ENCODE measurements at places on chromosomes 2 and 18.

DNA sequence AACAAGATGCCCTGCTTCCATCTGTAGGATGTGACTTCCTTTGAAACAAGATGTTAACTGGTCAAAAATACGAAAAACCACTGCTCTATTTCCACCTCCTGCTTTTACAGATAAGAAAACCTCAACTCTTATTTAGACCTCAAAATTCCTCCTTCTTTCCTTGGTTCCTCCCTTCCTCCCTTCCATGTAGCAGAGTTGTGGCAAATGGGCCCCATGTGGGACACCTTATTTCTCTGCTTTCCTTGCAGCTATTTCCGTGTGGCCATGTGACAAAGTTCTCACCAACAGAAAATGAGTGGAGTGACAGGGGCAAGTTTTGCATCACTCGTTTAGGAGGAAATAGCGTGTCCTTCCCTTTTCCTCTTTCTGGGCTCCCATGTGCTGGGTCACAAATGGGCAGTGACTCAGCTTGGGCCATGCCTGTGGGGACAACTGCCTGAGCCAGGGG, 69.4 kb upstream of the SMAD2 start:
- DNase-seq = no peak

DNA sequence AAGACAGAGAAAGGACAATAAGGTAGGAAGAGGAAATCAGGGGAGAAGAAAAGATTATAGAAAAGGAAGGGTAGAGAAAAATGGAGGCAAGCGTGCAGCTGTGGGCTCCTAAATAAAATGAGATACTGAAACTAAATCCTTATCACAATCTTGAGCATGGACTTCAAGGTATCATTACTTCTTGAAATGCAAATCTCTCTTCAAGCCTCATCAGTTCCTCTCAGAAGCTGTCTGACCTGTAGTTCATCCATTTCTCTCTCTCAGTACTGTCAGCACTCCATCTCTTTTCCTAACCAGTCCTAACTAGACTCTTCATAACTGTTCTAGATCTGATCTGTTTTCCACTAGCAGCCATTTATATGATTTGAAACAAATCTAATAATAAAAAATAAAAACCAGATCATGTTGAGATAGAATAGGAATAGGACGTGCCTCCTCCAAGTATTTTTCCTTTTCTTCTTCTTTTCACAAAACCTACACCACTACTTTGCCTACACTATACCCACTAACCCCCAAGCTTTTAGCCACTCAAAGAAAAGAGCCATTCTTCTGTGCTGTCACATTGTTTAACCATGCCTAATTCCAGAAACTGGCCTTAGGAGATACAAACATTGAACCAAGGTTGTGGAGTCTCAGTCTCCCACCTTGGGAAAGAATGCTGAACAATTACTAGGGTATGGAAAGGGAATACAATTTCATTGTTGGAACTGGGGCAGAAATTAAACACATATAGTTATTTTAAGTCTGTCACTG, 21.1 kb downstream of the BABAM2 start:
- no peak for DNase-seq

DNA sequence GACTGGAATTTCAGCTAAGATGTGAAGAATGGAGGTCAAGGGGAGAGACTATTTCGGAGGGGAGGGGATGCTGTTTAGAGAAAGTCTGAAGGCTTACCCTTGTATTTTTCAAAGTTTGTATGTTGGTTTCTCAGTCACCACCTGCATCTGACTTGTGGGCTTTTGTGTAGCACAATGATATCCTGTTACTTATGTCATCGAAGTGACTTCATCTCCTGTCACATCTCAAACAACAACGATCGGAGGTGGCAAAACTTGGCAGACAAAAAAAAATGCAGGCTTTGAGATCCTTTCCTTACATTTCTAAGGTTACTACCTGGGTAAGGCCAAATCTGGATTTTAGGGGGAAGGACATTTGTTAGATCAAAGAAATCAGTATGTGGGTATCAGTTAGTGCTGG, 11.7 kb upstream of the CXCR4 start:
- no peak for DNase-seq

DNA sequence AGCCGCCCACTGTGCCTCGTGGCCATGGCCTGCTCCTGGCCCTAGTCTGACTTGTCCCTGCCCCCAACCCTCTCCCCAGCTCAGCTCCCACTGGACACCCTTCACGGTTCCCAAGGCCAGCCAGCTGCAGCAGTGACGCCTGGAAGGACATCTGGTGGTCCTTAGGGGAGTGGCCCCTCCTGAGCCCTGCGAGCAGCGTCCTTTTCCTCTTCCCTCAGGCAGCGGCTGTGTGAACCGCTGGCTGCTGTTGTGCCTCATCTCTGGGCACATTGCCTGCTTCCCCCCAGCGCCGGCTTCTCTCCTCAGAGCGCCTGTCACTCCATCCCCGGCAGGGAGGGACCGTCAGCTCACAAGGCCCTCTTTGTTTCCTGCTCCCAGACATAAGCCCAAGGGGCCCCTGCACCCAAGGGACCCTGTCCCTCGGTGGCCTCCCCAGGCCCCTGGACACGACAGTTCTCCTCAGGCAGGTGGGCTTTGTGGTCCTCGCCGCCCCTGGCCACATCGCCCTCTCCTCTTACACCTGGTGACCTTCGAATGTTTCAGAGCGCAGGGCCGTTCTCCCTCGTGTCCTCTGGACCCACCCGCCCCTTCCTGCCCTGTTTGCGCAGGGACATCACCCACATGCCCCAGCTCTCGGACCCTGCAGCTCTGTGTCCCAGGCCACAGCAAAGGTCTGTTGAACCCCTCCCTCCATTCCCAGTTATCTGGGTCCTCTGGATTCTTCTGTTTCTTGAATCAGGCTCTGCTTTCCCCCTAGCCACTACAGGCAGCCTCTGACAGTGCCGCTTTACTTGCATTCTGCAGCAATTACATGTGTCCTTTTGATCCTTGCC, 35.8 kb downstream of the ANO7 start:
- DNase-seq = no peak

- DNase-seq = no peak
Measured at GRCh38 chr2:98902209-98903063, 33.6 kb downstream of the CRACDL start.

DNA sequence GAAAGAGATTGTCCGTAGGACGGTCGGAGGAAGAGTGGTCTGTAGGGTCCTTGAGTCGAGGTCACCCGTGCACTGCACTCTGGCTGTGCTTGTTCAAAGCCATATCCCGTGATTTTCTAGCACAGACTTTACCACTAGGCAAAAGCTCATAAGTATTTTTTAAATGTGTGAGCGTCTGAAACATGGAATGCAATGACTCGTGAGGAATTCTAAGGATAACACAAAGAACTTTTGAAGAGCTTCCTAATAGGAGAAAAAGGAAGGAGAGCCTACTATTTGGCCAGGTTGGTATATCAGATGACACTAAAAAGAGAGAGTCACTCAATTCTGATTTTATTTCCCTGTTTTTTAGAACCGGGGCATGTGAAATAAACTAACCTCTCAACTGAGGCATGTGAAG, 68.3 kb downstream of the CD28 start:
- no peak for DNase-seq

GRCh38 chr2:108193251-108193650, 46.5 kb upstream of the SULT1C3 start:
- DNase-seq = no peak

DNA sequence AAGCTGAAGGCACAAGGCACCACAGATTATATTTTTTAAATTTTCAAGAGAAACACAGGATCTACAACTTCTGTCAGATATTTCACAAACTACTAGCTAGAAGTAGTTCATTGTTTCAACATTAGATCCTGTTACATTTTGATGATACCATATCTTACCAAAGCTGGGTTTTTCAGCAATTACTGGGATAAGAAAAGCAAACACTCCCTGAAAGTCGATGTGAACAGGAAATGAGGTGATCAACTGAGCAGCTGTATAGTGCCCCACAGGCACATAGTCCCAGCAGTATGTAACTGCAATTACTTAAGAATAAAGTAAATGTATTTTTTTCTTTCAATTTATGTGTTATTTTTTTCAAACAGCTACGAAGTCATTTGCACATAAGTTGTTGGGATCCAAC, 103.5 kb downstream of the DNER start:
- no peak for DNase-seq

DNA sequence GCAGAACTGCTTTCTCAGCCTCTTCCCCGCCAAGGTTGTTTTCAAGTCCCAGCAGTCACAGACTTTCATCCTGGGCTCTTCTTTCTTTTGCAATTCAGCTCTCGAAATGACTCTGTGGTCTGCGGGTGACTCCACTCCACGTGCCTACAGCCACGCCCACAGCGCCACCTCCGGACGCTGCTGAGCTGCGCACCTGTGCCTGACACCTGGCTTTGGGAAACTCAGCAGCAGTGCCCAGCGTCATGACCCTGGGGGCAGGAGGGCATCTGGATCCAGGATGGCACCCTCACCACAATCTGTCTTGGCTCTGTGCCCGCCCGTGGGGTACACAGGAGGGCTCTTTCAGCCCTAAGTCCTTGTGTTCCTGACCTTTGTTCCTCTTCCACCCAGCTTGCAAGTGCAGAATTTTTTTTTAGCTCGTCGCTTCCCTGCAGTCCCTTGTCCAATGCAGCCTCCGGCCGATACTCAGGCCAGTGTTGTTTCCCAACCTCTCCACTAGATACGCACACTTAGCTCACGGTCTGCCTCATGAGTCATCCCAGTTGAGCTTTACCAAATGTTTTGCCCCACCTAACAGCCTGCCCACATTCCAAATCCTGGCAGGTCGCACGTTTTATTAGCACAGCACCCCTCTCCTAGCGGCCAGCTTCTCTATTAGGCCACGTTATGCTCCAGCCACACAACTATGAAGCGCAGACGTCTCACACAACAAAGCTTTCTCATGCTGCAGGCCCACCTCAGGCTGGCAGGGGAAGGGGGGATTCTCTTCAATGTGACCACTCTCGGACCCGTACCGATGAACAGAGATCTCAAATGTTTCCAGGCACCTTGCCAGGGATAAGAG, 6.5 kb upstream of the CAPN10 start:
- DNase-seq = peak; percentile 48

GRCh38 chr2:69143748-69144360, 130.9 kb downstream of the ANTXR1 start:
- no peak for DNase-seq

DNA sequence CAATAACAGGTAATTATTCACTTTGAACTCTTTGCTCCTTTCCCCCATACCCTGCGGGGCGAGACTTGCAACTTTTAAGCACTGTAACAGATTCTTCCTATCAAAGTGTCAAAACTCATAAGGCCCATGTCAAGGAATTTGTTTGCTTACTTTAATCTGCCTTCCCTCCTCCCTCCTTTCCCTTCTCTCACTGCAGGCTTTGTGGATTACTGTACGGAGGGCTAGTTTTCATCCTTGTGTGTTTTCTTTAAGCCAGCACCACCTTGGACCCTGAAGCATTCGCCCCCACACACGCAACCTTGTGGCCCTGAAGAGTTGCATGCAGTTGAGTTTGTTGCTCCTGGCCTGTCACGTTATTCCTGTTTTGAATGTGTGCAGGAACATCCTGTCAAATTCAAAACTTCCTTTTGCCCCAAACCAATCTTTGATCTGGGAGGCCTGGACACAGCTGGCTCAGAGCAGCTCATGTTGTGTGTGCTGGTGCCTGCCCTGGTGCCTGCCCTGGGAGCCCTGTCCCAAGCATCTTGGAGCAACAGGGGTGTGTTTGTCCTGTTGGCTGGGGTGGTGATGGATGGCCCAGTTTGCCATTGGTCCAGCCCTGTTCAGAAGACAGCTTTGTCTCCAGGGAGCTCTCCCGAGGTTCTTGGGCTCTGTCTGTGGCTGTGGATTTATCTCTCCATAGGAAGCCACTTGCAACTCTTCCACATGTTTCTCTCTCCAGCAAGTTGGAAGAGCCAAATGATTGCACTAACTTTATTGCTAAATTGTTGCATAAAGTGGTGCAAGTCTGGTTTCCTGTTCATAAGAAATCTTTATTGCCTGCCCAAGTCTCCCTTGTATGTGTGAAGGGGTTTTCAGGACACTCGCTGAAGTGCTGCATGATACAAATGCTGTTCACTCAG, 199.6 kb downstream of the VAPA start:
- DNase-seq = no peak

DNA sequence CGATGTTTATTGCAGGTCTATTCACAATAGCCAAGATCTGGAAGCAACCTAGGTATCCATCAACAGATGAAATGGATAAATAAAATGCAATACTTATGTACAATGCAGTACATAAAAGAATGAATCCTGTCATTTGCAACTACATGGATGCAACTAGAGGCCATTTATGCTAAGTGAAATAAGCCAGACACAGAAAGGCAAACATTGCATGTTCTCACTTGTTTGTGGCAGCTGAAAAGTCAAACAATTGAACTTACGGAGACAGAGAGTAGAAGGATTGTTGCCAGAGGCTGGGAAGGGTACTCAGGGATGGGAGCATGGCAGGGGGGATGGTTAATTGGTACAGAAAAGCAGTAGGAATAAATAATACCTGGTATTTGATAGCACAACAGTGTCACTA, 563.9 kb downstream of the TMX3 start:
- no peak for DNase-seq

- DNase-seq = no peak
Measured at GRCh38 chr18:36315736-36316135, 18.2 kb downstream of the FHOD3 start.

- no peak for DNase-seq
Measured at GRCh38 chr2:230899786-230900185, 25.3 kb downstream of the GPR55 start.

DNA sequence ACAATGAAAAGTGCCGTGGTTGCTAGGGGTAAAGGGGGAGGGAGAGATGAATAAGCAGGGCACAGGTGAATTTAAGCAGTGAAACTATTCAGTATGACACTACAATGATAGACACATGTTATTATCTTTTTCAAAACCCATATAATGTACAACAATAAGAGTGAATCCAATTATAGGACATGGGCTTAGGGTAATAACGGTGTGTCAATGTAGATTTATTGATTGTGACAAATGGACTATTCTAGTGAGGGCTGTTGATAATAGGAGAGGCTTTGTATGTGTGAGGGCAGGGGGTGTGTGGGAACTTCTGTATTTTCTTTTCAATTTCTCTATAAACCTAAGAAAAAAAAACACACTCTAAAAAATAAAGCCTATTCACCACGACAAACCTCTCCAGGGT, 223.8 kb downstream of the RIT2 start:
- no peak for DNase-seq

- no peak for DNase-seq
Measured at GRCh38 chr18:48072428-48073204, 142.2 kb upstream of the SMAD2 start.

GRCh38 chr2:208360259-208361076, 46.1 kb upstream of the PTH2R start:
- no peak for DNase-seq

- no peak for DNase-seq
Measured at GRCh38 chr2:205783872-205784499, 101.7 kb downstream of the NRP2 start.

DNA sequence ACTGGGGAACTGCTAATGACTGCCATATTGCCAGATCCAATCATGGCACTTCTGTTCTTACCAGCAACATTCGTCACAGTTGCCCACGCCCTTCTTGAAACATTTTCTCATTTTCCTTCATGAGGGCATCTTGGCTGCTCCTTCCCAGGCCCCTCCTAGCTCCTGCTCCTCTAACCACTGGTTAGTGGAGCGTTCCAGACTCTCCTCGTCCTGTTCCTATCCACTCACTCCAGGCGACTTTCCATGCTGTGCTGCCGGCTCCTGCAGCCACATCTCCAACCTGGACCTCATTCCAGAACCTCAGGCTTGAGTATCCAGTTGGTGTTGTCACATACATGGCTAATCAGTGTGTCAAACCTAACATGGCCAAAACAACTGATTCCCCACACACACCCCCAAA, 1.3 kb upstream of the ADI1 start:
- DNase-seq = no peak
